Activated CD4-positive, alpha-beta T cell treated with anti-CD3 and anti-CD28 coated beads, Interleukin-2, amount 50 U/mL, for 4 hours (primary cell): ENCODE measurements at places on chromosomes 16 and 17.

DNA sequence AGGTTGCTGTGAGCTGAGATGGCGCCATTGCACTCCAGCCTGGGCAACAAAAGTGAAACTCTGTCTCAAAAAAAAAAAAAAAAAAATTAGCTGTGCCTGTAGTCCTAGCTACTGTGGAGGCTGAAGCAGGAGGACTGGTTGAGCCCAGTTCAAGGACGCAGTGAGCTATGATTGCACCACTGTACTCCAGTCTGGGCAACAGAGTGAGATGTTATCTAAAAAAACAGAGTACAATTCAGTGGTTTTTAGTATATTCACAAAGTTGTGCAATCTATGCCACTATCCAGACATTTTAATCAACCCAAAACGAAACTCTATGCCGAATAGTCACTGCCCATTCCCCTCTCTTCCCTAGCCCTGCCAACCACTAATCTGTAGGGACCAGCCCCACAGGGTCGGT is 25.1 kb downstream of the C16orf54 start:
- DNase-seq: no peak

DNA sequence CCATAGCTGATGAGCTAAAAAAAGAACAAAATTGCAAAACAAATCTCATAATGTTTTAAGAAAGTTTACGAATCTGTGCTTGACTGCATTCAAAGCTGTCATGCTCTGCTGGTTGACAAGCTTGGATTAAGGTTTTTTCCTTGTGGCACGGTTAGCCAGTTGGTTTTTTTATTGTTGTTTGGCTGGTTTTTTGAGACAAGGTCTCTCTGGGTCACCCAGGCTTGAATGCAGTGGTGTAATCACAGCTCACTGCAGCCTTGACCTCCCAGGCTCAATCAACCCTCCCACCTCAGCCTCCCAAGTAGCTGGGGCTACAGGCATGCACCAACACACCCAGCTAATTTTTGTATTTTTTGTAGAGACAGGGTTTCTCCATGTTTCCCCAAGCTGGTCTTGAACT is 45.7 kb downstream of the PHKB start:
- no peak for DNase-seq

GRCh38 chr17:1301546-1301945 is 22.1 kb downstream of the TRARG1 start:
- no peak for DNase-seq

GRCh38 chr16:87834005-87834667 is 35.2 kb downstream of the SLC7A5 start:
- no peak for DNase-seq

DNA sequence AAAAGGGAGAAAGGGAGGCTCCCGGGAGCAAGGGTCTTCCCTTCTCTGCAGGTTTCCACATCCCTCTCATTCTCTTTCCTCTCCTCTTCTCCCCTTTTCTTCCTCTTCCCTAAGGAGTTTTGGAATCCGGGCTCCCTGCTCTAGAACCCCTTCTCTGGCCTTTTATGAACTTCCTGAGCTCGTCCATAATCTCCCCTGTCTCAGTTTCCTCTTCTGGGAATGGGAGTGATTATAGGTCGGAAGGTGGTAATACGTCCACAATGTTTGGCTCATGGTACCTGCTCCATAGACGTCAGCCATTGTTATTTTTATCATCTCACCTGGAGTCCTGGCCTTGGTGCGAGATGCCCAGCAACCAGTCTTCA is 467 bp upstream of the EMP2 start:
- DNase-seq: no peak

GRCh38 chr17:48594538-48595277 is 1.1 kb upstream of the HOXB5 start:
- DNase-seq: no peak

DNA sequence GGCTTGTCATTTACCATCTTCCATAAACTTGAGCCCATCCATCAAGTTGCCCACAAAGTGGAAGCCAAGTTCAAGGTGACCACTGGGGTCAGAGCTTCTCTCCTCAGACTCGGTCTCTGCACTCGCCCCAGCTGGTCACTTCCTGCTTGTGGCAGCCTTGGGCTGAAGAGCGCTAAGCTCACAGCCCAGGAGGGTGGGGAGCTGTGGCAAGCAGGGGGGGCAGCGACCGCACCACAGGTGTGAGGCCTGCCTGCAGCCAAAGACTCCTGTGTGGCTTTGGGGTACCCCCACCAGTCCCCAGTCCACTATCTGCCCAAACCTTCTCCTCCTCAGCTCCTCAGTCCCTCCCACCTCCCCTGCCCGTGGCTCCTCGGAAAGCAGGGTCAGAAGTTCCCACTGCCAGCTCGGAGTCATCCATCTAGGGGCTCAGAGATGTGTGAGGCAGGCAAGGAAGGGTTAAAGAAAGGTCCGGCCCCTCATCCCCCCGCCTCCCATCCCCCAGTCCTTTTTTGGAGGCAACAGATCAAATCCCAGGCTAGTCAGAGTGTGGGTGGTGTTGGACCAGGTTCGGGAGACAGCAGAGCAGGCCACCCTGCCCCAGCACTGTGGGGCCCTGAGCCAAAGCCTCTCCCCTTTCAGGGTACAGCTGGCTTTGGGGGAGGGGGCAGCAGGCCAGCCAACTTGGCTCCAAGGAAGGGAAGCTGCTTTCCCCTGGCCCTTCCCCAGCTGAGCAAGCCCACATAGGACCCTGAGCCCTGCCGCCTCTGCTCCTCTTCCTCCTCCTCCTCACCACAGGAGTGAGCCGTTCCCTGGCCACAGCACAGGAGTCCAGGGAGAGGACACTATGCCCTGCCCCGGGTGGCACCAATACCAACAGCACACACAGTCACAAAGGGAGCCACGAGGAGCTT is 3.2 kb downstream of the CSF3 start:
- DNase-seq: no peak

GRCh38 chr16:16073891-16074881 is 124.8 kb downstream of the ABCC1 start:
- DNase-seq: no peak

GRCh38 chr17:82962163-82962720 is 117.2 kb upstream of the METRNL start:
- DNase-seq: no peak

- no peak for DNase-seq
Observed at GRCh38 chr16:84040226-84040822, 2.3 kb downstream of the SLC38A8 start.

- no peak for DNase-seq
Observed at GRCh38 chr17:54180950-54181349, 358.2 kb downstream of the KIF2B start.
